ENCODE measurements at places on chromosomes 7 and 10.

DNA sequence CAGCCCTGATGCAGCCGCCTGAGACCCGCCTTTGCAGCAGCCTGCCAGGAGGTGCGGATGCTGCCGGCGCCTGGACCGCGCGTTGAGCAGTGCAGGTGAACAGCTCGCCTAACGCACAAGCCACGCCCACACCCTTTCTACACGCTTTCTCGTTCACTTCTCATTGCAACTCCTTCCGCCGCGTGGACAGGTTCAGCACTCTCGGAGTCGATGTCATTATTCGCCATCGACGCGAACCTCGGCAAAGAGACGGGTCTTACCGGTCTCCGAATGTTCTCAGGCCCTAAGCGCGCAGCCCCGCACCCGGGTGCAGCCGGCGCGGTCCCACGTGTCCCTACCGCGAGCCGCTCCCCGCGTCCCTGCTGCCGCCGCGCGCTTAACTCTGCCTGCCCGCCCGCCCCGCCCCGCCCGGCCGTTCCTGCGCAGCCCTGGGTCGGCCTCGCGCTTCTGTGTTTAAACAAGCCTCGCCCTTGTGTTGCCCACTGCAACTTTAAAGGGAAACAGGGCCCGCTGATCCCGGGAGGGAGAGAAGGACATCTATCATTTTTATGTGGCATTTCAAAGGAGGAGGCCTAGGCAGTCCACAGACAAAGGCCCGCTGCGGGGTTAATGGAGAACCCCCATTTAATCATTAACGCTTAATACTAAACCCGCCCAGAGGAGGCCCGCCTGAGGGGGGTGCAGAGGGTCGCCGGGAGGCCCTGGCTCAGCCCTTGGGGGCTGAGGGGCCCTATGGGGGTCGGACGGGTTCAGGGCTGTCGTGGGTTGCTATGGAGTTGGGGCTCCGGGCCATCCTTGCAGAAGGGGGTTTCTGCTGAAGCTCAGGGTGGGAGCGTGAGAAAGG lies 128.5 kb downstream of the WDR11 start:
- no peak for DNase-seq

- no peak for DNase-seq
These were observed 12.4 kb upstream of the ZNF777 start for GRCh38 chr7:149473251-149473650.

GRCh38 chr10:133275684-133276092 lies 980 bp downstream of the ADAM8 start:
- no peak for DNase-seq

- no peak for DNase-seq
These were observed 62.1 kb upstream of the PRSS58 start for GRCh38 chr7:142319970-142320369.

DNA sequence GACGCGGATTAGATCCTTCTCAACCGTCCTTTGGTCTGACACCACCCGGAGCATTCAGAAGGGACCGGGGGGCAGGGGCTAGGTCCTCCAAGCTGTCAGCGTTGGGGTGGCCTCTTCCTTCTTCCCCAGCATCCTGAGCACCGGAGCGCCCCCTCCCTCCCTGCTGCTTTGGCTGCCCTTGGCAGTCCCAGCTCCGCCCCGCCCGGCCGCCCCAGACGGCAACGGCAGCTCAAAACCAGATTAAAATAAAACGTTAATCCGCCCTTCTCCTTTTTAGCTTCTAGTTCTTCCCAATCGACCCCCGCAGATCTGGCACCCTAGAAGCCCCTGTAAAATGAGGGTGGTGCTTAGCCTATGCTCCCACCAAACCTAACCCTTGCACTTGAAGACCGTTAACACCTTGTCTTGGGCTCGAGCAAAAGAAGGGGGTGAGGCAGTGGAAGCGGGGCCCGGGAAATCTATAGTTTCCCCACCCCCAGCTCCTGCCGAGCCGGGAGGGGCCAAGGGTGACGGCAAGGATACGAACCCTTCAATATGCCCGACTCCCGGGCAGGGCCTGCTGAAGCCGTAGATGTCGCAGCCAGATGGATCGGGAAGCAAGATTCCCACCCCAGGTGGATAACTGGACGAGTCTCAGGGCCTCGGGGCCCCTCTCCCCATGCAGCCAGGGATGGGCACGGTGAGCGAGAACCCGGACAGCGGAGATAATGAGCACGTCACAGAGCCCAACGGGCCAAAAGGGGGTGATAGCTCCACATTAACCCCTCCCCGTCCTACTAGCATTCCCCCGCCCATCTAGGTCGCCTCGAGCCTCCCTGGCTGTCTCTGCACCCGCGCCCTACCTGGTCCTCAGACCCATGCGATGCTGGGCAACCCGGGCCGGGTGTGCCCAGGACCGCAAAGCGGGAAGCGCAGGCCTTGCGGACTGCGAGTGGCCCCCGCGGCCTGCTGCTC lies 169.7 kb downstream of the NRF1 start:
- no peak for DNase-seq

GRCh38 chr10:94286901-94287300 lies 75.8 kb downstream of the NOC3L start:
- DNase-seq, result no peak

DNA sequence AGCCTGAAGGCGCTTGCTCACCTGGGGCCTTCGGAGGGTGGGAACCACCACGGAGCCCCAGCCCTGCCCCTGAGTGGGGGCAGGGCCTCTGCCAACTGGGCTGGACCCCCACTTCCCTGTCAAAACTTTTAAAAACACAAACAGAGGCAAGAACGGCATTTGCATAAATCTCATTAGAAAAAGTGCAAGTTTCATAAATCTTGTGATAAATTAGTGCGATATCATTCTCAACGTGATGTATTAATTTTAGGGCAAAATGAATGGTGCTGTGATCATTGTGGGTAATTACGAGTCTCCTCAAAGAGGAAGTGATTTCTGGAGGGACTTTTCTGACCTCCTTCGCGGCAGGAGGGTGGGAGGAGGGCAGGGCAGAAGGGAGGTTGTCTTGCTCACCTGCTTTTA lies 98.3 kb downstream of the CDH23 start:
- DNase-seq, result no peak

DNA sequence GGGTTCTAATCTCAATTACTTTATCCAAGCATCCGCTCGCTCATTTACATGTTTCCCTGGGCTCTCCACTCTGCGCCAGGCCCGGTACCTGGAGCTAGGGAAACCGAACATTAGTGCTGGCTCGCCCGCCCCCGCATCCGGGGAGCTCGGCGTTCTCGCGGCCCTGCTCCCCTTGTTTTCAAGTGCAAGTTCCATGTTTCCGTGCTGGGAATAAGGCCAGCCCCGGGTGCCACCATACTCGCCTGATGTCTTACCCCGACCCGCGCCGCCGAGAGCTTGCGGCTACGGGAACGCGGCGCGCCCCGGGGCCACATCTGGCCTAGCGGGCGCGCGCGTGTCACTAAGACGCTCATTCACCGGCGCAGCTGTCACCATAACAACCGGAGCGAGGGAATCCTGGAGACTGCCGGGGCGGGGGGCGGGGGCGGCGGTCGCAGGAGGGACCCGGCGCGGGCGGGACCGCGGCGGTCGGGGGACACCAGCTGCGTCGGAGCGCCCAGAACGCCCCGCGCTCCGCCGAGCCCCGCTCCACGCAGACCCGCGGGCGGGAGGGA lies at the start of gene NEURL1:
NEURL1 (plus strand) TSS at position 344 of the 554 bp plus-strand sequence. CDS start 683 bp downstream, outside the sequence.
- no peak for DNase-seq

DNA sequence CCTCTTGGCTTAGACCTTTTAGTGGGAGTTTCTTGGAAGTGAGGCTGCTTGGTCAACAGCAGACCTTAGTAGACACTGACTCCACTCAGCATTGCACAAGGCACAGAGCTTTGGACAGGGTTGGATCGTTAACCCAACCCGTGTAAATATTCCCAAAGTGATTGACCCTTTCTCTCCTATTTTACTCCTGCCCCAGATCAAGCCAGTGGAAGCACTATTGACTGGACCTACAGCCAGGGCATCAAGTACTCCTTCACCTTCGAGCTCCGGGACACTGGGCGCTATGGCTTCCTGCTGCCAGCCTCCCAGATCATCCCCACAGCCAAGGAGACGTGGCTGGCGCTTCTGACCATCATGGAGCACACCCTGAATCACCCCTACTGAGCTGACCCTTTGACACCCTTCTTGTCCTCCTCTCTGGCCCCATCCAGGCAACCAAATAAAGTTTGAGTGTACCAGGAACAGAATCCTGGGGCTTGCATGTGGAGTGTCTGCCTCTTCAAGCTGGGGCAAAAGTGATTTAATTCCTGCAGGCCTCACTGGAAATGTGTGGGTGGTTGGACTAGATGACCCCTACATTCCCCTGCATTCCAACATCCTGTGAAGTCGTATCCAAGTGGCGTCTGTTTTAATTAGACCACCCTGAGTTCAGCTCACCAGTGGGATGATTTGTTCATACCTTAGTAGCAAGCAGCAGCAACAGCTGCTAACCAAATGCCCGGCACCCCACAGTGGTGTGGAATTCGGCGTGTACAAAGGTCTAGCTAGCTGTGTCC lies 7.5 kb downstream of the CPA1 start:
- DNase-seq, result no peak

DNA sequence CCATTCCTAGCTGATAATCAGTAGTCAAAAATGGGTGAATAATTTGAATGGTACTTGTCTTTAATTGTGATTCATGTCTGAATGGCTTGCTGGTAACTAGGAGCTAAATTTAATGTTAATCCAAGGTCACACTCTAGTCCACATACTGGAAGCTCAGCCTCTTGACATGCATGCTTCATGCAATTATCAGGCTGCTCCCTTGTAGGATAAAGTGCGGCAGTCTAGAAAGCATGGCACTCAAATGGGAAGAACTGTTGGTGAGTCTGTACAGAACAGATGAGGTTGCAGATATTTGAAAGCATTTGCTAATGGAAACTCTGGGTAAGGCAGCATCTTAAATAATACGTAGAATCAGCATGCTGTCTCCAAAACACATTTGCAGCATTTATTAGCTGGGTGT lies 499.4 kb downstream of the AUTS2 start:
- DNase-seq, result no peak

DNA sequence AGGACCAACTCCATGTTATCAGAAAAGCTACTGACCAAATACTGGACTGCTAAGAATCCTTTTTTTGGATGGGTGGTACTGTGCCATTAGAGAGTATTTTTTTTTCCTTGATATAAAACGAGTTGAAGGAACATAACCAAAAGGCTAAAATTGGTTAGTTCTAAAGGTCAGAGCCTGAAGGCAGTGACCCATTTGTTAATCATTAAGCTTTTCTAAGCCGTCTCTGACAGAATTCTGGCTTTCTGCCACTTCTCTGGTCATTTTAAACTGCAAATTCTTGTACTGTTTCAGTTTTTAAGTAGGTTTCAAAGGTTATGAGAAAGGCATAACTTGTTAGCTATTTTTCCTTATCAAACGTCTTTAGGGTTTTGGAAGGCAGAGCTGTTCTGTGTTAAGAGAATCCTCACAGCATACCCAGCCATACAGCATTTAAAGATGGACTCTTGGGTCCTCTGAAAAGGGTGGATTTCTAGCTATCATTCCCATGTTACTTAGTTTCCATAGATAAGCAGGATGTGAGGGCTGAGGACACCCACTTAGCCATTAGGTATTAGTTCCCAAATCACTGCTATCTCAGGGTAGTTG lies 196.8 kb downstream of the RNLS start:
- DNase-seq, result no peak

DNA sequence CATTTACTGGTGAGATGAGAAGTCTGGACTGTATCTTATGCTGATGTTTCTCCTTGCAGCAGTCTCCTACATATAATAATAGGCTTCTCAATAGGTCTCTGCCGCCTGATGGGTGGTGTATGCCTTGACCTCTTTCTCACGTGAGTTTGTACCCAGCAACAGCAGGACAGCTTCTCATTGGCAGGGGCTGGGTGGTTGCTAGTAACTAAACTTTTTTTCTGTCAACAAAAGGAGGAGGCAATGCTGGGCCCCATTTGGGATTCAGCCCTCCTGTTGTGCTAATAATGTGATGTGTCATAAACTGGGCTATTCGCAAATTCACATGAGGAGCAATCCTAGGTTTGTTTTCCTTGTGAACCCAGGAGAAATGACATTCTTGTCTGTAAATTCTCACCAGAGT lies 533.6 kb downstream of the GATA3 start:
- no peak for DNase-seq

- DNase-seq, result no peak
These were observed at the start of gene KCNMA1 for GRCh38 chr10:77637532-77638320. KCNMA1 (minus strand) TSS chr10:77637808.

GRCh38 chr10:91976317-91977051 lies 52.9 kb downstream of the BTAF1 start:
- no peak for DNase-seq

GRCh38 chr10:79188154-79188965 lies 119.6 kb downstream of the ZMIZ1 start:
- no peak for DNase-seq

Measured in heart left ventricle (tissue), 16 donors.